T-helper 17 cell (primary cell): ENCODE measurements at places on chromosomes 6 and 20. TPM values are rescaled to one million over a fixed set of nuclear protein-coding genes. Genes with fewer than 3 reads are reported as not detected.

GRCh38 chr6:34497411-34497810, 31.5 kb downstream of the PACSIN1 start:
- no peak for DNase-seq

GABRR1 gene
- not detected for total RNA-seq

C20orf202 gene
- total RNA-seq: 0.68 TPM

- no peak for DNase-seq
These were observed 114.7 kb downstream of the NFATC2 start for GRCh38 chr20:51427651-51428291.

- no peak for DNase-seq
These were observed 107.9 kb upstream of the CLDN20 start for GRCh38 chr6:155155787-155156447.

RCAN2 gene
- not detected for total RNA-seq

ELOVL2 gene
- not detected for total RNA-seq

- DNase-seq: no peak
These were observed 84.6 kb downstream of the TRDN start for GRCh38 chr6:123551939-123552707.
